ENCODE measurements at places on chromosomes 2 and 18.

GRCh38 chr2:75466708-75467311 lies 93.9 kb downstream of the EVA1A start:
- DNase-seq: no peak

DNA sequence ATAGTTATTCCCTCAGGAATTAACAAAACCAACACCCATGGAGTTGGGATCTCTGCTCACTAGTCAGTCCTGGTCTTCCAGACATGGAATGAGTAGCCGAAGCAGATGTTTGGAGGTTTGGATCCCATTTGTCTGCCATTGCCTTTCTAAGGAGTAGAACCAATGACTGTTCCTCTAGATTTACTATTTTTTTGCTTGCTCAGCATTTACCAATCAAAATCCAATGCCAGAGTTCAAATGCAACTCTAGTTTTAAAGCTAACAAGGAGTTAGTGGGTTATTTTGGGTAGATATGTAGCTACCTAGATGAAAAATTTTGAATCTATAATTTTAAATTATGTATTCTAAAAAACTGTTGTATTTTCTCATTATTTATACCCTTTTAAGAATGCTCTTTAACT lies 62.6 kb downstream of the MALT1 start:
- no peak for DNase-seq

DNA sequence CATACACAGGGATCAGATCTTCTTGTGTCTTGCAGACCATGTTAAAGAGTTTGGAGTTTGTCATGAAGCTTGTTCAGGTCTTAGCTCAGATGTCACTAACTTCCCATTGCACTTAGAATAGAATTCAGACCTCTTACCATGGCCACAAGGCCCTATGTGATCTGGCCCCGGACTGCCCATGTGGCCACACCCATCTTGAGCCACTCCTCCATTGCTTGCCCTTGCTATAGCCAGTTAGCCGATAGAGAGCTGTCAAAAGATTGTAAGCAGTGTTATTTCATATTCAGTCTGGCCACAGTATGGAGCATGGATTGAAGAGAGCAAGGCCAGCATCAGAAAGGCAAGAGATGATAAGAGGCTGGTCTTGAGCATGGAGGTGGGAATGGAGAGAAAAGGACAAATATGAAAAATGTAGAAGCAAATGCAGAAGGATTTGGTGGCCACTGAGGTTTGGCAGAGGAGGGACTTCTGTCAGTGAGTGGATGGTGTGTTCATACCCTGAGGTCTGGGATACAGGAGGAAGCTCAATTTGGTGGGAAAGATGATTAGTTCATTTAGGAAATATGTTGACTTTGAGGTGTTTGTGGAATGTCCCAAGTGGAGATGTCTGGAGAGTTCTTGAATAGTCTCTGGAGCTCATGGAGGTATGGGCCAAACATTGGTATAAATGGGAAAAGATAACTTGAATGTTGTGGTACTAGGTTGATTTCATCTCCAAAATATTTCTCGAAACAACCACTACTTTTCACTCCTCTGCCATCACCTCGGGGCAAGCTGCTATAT lies 10.6 kb downstream of the DGUOK start:
- DNase-seq: no peak

GRCh38 chr18:433298-433697 lies 67.2 kb downstream of the COLEC12 start:
- no peak for DNase-seq

DNA sequence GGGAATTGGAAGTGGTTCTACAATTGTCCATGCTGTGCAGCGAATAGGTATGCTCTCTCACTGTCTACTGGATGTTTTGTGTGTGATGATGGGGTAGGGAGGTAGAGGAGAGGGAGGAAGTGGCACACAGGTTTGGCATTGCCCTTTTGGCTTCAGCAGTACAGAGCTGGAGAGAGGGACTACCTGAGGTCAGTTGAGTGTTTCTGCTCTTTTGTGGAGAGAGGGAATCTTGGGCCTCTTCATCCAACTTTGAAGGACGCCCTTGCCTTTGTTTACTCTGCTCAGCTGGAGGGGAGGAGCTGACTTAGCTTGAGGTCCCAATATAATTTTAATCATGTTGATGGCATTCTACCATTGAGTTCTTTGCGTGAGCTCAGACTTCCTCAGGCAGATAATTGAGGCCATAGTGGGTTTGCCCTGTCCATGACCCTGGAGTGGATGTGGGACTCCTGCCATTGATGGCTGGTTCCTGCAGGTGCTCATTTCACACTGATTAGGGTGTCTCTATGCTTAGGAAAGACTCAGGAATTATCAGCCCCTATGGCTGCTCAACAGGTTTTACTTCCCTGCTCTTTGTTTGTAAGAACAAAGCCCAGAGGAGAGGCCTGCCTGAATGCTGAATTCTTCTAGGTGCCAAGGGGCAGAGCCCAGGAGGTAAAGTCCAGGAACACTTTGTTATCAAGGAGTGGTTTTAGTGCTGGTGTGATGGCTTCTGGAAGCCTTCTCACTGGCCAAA lies 7.2 kb downstream of the RPIA start:
- DNase-seq: no peak

DNA sequence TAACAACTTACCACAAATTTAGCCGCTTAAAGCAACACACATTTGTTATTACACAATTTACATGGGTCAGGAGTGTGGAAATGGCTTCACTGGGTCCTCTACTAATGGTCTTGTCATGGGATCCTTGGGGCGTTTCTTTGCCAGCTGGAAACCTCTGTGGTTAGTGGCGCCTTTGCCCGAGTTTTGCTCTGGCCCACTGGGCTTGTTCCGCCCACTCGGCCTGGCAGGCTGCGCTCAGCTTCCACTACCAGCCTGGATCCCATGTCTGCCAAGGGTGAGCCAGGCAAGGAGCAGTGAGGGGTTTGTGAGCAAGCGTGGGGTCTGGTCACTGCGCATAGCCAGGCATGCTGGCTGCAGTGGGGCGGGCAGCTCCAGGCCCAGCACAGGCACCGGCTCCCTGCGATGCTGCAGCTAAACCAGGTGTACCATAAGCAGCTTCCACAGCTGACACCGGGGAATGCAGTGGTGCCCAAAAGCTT lies 16.2 kb upstream of the MBD2 start:
- DNase-seq: no peak

GRCh38 chr2:142220901-142221300 lies 90.1 kb upstream of the LRP1B start:
- DNase-seq: no peak

DNA sequence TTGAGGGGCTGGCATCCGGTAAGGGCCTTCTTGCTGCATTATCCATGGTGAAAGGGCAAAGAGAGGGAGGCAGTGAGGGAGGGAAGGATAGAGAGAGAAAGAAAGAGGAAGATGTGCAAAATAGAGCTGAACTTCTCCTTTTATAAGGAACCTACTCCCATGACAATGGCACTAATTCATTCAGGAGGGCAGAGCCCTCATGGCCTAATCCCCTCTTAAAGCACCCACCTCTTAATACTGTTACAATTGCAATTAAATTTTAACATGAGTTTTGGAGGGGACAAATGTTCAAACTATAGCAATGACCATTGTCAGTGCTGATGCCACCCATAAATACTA lies 60.2 kb downstream of the CXCR4 start:
- DNase-seq: no peak

DNA sequence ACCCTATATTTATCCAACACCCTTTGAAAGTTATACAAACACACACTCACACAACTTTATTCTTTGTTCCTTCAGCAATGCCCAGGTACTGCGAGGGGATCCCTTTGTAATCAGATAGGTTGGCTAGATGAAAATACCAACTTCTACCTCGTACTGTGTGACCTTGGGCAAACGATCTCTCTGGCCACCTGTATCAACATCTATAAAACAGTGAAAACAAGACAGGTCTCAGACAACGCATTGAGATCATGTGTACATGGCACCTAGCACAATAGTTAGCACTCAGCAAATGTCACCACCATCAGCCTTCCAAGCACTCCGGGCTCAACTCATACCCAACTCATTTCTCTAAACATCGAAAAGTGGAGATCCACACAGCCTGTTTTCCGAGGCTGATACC lies 118.4 kb upstream of the PPP1CB start:
- DNase-seq: no peak

GRCh38 chr2:60368456-60368855 lies 185.0 kb downstream of the BCL11A start:
- DNase-seq: no peak

- no peak for DNase-seq
Measured at GRCh38 chr2:25615920-25616319, 57.5 kb downstream of the DTNB start.

GRCh38 chr2:98149333-98149697 lies 62.3 kb downstream of the VWA3B start:
- no peak for DNase-seq

- no peak for DNase-seq
Measured at GRCh38 chr2:186883666-186884065, 34.7 kb upstream of the ZSWIM2 start.

- no peak for DNase-seq
Measured at GRCh38 chr18:21315741-21316197, 73.7 kb downstream of the GREB1L start.

GRCh38 chr2:148531669-148532428 lies 112.7 kb upstream of the EPC2 start:
- DNase-seq: no peak

- no peak for DNase-seq
Measured at GRCh38 chr2:1488851-1489250, 75.6 kb downstream of the TPO start.

DNA sequence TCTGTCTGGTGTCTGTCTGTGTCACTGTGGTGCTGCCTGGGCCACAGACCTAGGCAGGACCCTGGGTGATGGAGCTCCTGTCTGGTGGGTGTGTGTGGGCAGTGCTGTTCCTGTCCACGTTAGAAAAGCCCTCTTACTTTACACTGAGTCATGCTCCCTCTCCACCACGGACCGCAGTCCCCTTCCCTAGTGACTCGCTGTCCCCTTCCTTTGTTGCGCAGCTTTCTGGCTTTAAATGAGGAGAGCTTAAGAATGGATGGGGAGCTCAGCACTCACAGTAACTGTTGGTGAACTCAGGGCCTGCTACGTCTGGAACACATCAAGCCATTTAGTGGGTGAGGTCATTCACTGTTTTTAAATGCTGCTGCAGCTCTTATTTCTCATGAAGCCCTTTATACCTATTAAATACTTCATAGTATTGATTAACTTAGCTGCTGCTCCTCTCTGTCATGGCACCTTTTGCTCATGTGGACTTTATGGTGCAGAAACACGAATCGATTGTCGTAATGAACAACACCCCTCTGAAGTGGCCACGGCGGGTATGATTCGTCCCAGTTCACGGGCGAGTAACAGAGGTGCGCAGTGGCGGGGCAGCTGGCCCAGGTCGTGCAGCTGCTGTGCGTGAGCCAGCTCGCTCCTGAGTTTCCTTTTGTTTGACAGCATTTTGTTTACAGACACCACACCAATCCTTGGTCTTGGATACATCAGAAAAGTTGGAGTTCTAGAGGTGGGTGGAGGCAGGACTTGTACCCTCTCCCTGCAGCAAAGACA lies 100.4 kb downstream of the LDLRAD4 start:
- no peak for DNase-seq

GRCh38 chr2:25938345-25938744 lies 44.0 kb downstream of the KIF3C start:
- DNase-seq: no peak

DNA sequence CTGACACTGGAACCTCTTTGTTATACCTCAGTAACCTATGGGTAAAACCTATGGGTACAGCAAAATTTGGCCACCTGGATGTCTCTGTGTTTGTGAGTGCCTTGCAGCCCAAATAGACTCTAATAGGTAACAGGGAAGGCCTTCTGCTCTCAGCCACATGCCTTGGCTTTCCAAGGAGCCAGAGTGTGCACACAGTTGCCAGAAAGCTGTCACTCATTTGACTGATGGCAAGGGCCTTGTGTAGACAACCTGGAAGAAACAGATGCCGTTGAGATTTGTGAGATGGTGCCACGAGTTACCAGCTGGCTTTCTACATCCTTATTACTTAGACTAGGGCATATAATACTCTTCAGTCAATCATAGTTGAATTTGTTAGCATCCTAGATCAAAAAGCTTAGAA lies 90.1 kb upstream of the RAB12 start:
- DNase-seq: no peak

GRCh38 chr2:214322662-214323061 lies 88.2 kb upstream of the VWC2L start:
- DNase-seq: no peak

- no peak for DNase-seq
Measured at GRCh38 chr2:46976556-46977279, 61.1 kb upstream of the MCFD2 start.

- DNase-seq: no peak
Measured at GRCh38 chr18:32771169-32771751, 1.6 kb downstream of the KLHL14 start.

DNA sequence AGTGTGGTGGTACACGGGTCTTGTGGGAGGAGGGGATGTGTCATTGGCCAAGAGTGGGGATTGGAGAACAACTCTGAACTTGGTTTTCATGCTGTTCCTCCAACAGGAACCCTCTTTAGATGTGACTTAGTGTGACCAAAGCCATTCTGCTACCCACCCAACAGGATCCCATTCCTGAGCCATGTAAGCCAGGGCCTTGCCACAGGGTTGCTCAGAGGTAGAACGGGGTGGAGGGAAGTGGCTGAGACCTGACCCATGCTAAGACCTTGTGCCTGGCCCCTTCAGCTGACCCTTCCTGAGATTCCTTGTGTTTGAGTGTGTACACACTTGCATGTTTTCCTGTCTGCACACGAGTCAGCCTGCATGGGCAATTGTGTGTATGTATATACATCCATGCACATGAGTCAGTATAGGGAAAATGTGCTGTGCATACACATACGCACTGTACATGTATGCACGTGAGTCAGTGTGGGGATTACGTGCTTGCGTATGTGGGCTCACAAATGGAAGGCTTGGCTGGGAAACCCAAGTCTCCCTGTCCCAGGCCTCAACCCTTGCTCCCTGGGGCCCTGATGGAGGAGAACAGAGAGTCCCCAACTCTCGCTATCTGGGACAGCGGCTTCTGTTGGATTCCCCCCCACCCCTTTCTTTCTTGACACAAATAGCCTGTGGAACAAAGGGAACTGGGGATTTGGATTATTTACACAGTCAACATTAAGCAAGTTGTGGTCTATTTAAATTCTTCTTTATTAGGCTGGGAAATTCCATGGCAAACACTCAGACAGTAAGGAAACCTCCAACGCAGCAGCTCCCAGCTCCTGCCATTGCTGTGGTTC lies 339.8 kb downstream of the DYSF start:
- DNase-seq: peak; percentile 64

GRCh38 chr2:171309455-171310286 lies 124.1 kb downstream of the METTL8 start:
- DNase-seq: no peak

- no peak for DNase-seq
Measured at GRCh38 chr2:85647823-85648526, 20.0 kb downstream of the SFTPB start.

DNA sequence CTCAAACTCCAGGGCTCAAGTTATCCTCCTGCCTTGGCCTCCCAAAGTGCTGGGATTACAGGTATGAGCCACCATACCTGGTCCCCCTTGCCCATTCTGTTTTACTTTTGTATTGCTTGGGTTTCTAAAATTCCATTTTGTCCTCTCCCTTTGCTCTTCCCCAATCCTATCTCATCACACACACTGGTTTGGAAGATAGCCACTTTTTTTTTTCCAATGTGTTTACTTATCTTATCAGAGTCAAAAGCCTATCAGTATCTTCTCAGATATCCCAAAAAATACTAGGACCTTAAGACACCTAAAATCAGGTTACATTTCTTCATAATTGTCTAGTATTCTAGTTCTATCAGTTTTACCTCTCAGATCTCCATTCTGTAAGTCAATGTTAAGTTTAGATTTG lies 56.1 kb downstream of the MSH2 start:
- DNase-seq: no peak

GRCh38 chr18:34194239-34194638 lies 30.5 kb downstream of the NOL4 start:
- no peak for DNase-seq

All from BJ (cell line).